Spleen (tissue), 13 donors: ENCODE measurements at places on chromosomes 3 and 15.

- no peak for DNase-seq
Observed at GRCh38 chr3:59512066-59512465, 462.2 kb upstream of the CFAP20DC start.

DNA sequence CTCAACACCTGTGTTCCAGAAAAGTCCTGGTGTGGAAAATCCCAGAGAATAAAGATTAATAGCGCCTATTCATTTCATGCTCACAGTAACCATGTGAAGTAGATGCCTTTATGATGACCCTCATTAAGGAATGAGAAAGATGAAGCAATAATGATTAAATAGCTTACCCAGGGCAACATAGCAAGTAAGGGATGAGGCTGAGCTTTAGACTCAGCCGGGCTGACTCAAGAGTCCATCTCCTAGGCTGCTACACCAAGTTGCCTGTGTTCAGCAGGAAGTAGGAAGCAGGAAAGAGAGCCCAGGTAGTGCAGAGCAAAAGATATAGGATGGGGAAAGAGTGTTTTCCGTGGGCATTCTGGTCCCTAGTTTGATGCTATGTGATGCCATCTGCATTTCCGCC is 256.5 kb downstream of the CHL1 start:
- DNase-seq: no peak

GRCh38 chr3:129230311-129231019 is 18.9 kb upstream of the COPG1 start:
- no peak for DNase-seq

DNA sequence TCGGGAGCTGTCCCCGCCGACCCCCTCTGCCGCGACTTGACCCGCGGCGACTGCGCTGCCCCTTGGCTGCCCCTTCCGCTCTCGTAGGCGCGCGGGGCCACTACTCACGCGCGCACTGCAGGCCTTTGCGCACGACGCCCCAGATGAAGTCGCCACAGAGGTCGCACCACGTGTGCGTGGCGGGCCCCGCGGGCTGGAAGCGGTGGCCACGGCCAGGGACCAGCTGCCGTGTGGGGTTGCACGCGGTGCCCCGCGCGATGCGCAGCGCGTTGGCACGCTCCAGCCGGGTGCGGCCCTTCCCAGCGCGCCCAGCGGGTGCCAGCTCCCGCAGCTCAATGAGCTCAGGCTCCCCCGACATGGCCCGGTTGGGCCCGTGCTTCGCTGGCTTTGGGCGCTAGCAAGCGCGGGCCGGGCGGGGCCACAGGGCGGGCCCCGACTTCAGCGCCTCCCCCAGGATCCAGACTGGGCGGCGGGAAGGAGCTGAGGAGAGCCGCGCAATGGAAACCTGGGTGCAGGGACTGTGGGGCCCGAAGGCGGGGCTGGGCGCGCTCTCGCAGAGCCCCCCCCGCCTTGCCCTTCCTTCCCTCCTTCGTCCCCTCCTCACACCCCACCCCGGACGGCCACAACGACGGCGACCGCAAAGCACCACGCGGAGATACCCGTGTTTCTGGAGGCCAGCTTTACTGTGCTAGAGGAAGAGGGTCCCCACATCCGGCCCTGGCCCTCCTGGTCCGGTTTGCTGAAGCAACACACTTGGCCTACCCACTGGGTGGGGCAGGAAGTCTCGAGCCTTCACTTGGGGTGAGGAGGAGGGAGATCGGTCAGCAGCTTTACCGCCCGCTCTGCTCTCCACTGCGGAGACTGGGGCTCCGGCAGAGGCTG is at the start of gene RASSF1:
RASSF1 (minus strand) TSS at position 389 of the 882 bp plus-strand sequence; CDS start at position 358, 31 bp downstream.
- DNase-seq: peak; percentile 96
